ENCODE measurements at places on chromosomes 6 and 20.

DNA sequence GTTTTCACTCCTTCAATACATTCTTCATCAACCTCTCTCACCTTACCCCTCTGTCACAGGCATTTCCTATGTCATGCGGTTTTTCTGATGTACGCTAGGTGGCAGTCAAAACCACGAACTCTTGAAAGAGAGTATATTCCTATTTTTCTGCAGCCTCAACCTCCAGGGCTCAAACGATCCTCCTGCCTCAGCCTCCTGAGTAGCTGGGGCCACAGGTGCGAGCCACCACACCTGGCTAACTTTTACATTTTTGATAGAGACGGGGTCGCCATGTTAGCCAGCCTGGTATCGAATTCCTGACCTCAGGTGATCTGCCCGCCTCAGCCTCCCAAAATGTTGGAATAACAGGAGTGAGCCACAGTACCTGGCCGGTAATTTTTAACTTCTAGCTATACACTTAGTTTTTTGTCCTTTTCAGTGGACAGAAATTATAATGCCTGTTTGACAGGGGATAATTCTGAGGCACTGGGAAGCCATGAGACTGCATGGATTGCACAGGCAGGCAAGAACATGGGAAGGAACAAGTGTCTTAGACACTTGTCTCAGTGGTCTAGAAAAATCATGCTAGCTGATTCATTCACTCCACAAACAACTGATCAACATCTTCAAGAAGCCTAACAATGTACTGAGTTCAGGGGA lies 22.5 kb upstream of the HFE start:
- DNase-seq: no peak

GRCh38 chr6:44005507-44005903 lies 121.7 kb downstream of the MRPL14 start:
- no peak for DNase-seq

- DNase-seq: no peak
Measured at GRCh38 chr6:12490351-12490903, 200.3 kb downstream of the EDN1 start.

- peak; percentile 66 for DNase-seq
Measured at GRCh38 chr6:161067749-161068148, 76.2 kb downstream of the MAP3K4 start.

- no peak for DNase-seq
Measured at GRCh38 chr6:154306696-154307095, 49.9 kb downstream of the IPCEF1 start.

- no peak for DNase-seq
Measured at GRCh38 chr20:63208346-63208909, 7.5 kb downstream of the YTHDF1 start.
